ENCODE measurements at places on chromosomes 5 and 9.

DNA sequence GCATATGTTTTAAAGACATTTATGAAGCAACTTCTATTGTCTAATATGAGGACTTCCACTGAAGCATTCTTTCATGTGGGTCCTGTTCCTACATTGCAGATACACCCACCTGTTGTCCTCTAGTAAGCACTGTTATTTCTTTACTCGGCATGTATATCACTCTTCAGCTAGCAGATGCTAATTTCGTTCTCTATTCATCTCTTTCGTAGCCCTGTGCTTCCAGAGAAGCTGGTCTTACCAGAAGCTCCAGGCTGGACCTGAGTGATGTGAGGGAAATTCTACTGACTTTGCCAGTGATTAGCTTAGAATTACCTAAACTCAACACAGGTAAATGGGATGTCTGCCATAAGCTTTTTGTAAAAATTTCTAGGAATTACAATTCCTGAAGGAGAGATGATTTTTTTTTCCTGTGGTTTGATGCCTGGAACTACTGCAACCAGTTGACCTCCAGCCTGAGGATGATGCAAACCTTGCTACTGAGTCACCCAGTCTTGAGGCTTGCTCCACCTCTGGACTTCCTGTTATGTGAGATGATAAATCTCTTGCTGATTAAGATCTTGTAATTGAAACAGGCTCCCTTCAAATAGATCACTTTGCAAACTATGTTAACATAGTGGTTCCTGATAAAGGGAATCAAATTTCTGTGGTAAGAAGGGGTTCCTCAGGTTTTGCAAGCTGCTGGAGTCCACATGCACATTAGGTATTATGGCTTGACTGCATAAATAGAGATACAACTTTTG is 52.2 kb upstream of the SPINK5 start:
- peak; percentile 71 for DNase-seq

DNA sequence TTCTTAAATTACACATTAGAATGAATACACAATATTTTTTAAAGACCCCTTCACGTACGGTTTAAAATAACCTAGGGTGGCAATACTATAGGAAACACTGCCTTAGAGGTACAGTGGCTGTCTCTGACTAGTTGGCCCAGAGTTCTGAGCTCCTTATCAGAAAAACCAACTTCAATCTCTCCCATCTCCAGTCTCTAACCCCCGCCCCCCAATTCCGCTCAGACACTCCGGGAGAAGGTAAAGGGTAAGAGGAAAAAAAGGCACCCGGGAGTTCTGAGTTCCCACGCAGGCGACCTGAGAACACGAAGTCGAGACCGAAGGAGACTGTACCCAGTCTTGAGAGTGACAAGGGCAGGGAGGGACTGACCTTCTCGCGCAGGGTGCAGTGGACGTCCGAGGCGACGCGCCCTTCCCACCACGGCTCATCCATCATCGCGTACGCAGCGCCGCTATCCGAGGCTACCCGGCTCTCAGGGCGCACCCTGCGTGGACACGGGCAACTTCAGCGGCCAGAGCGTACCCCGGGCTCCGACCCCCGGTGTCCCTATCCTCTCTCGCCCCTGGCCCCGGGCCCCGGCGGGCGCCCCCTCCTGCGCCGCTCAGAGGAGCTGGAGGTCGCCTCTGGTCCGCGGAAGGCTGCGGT is 752 bp downstream of the CCNJL start:
- DNase-seq = peak; percentile 35

DNA sequence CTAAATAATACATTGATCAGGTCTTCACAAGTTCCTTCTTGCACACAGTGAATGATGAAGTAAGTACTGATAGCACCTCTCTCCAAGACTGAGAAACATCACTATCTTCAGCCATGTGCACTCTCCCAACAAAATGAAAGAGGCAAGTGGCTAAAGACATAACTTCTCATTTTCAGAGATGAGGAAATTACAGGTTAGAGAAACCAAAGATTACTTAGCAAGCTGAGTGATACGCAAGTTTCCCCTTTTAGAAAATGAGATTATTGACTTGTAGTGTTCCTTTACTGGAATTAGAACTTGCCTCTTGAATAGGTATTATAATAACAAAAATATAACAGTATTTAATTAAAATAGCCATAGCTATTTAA is 21.6 kb downstream of the CEMIP2 start:
- DNase-seq = no peak

- DNase-seq = no peak
Measured at GRCh38 chr5:158017469-158017868, 158.5 kb upstream of the CLINT1 start.

DNA sequence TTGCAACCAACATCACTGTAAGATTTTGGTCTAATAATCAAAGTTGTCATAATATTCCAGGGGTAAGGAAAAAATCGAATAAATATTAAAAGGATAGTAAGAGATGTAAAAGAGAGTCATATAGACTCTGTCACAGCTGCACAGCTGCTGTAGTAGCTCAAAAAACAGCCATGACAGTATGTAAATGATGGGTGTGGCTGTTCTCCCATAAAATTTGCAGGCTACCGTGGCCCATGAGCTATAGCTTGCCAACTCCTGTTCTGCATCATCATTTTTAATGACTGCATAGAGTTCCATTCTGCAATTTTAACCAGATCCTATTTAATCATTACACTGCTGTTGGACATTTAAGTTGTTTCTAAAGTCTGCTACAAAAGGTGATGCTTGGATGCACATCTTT is 450.5 kb upstream of the MPDZ start:
- no peak for DNase-seq

All from PC-9 (cell line).